Dermis microvascular lymphatic vessel endothelial cell (primary cell): ENCODE measurements at places on chromosomes 3 and 15.

- DNase-seq: peak; percentile 48
These were observed 273.7 kb upstream of the UMPS start for GRCh38 chr3:124456506-124456905.

DNA sequence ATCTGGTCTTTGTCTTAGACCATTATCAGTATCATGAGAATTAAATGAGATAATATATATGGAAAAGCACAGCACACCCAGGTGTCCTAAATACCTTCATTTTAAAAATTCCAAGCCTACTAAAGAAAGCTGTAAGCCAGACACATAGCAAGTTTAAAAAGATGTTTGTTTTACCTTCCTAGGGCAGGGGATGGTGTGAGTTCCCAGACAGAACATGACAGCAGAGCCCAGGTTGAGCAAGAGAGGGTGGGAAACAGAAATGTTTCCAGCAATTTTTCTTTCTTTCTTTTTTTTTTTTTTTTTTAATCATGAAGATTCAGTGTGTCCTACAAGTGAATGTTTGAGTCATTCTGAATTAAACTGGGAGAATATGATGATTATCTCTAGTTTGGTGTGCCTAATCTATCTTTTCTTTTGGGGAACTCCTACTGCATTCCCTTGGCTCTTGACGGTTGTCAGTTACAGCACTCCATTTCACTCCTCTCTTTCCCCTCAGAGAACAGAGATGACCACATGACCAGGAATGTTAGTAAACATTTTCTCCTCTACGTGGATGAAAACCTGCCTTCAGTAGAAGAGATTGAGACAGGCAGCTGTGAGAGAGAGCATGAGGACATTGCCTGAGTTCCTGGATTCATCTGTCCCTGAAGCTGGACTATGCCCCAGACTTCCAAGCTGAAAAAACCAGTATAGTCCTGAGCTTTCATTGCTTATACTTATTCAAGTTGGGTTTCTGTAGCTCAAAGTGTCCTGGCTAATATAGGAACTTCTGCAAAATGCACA is 54.5 kb upstream of the ARL14 start:
- DNase-seq: no peak

DNA sequence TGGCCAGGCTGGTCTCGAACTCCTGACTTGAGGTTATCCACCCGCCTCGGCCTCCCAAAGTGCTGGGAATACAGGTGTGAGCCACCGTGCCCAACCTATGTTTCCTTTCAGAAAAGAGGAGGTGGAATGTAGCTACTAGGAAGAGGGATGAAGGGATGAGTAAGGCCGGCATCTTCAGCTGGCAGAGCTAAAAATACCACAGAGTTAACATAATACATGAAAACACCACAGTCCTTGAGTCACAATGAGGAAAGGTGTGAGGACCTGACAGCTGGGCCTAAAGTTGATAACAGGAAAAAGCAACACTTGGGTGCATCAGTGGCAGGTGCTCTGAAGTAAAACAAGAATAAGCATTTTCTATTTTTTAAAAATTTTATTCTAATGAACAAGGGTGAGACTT is 392.2 kb downstream of the DIPK2A start:
- no peak for DNase-seq

- DNase-seq: no peak
These were observed 123.1 kb upstream of the RARB start for GRCh38 chr3:25304916-25305315.

GRCh38 chr3:139289860-139290524 is 53.8 kb upstream of the MRPS22 start:
- DNase-seq: no peak

- no peak for DNase-seq
These were observed 9.0 kb downstream of the SLC24A1 start for GRCh38 chr15:65630760-65631159.

- DNase-seq: no peak
These were observed 34.7 kb downstream of the NIPA2 start for GRCh38 chr15:22872936-22873701.
